ENCODE measurements at places on chromosomes 1 and 21.

GRCh38 chr21:37026499-37026898, 20.0 kb downstream of the RIPPLY3 start:
- DNase-seq, result no peak

DNA sequence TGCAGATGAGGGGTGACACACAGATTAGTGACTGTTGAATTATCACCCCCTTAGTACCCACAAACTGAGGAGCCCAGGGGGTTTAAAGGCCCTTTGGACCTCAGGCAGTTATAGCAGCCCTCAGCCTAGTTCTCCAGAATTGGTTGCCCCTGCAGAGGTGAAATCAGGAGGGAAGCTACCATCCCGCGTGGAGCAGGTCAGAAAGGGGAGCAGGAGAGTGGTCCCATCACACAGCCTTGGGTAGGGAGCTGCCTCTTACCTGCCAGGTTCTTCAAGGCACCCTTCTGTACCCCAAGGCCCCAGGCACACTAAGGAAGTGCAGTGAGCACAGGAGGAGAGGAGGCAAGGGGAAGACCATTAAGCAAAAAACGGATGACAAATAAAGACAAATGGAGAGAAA, 121.2 kb upstream of the TNR start:
- DNase-seq, result no peak

DNA sequence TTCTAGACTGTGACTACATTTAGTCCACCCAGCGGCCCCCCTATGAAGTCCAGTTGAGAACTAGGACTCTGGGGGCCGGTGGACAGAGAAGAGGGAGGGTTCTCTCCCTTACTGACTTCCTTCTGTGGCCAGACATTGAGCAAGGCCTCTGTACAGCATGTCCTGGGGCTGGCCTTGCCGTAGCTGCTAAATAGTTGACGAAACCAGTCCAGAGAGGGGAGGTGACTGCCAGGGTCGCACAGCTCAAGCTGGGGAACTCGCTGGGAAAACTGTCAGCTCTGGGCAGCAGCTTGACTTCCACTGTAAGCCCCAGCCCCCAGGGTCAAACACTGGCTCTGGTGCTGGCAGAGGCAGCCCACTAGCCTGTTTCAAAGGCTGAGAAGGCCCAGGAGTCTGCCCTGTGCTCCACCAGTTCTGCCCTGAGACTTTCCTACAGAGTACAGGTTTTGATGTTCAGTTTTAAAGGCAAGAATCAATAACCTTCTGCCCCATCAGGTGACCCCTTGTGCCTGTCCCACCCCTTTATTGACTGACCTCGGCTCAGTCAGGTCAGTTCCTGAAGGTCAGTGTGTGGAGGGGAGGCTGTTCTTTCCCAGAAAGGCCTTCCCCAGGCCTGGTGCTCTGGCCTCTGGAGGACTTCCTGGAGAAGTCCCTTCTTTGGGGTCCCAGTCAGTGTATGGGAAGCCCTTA, 14.1 kb downstream of the PCSK9 start:
- no peak for DNase-seq

- no peak for DNase-seq
Measured at GRCh38 chr1:54882519-54882918, 4.5 kb downstream of the DHCR24 start.

GRCh38 chr1:13770743-13771142, 70.8 kb downstream of the PRDM2 start:
- no peak for DNase-seq

- no peak for DNase-seq
Measured at GRCh38 chr1:82578086-82578726, 777.5 kb downstream of the ADGRL2 start.

GRCh38 chr1:190658907-190659306, 181.2 kb upstream of the BRINP3 start:
- no peak for DNase-seq

- DNase-seq, result no peak
Measured at GRCh38 chr1:8397511-8397910, 79.6 kb downstream of the SLC45A1 start.
